ENCODE measurements at places on chromosomes 6 and 20.
A peak's percentile ranks its signal among the peaks of the same experiment; 100 is the strongest.

- no peak for DNase-seq
These were observed 45.4 kb downstream of the MYB start for GRCh38 chr6:135226537-135226936.

DNA sequence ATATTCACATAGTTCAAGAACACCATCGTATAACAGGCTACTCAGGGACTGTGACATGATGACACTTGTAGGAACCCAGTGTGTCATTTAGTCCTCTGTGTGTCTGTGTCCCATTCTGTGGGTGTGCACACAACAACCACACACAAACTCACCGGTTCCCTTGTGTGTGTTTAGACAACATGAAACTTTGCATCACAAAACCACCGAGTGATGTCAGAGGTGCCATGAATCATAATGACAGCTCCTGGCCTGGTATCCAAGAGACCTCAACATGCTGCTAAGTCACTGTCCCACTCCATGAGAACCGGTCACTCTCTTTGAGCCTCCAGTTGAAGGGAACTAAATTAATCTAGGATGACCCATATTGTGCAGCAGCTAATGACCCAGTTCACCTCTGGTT, 421.3 kb downstream of the PREX1 start:
- DNase-seq = no peak

- no peak for DNase-seq
These were observed 13.8 kb downstream of the TMX4 start for GRCh38 chr20:8005575-8006366.

DNA sequence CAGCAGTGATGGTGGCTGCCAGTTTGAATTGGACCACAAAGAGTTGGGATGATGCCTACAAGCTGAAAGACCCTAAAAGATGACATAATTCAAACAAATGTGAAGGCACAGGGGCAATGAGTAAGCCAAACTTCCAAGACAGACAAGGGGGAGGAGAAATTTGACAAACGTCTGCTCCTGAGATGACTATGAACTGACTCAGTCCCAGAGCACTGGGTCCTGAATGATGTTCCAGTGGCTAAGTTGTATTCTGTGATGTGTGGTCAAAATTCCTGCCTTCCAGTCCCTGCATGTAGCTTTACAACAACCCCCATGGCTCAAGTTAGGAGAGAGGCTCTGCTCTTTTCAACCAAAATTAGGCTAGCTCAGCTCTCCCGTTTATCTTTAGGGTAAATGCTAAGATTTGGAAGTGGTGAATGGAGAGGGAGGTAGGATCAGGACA, 86.1 kb upstream of the SIRPA start:
- peak; percentile 34 for DNase-seq

DNA sequence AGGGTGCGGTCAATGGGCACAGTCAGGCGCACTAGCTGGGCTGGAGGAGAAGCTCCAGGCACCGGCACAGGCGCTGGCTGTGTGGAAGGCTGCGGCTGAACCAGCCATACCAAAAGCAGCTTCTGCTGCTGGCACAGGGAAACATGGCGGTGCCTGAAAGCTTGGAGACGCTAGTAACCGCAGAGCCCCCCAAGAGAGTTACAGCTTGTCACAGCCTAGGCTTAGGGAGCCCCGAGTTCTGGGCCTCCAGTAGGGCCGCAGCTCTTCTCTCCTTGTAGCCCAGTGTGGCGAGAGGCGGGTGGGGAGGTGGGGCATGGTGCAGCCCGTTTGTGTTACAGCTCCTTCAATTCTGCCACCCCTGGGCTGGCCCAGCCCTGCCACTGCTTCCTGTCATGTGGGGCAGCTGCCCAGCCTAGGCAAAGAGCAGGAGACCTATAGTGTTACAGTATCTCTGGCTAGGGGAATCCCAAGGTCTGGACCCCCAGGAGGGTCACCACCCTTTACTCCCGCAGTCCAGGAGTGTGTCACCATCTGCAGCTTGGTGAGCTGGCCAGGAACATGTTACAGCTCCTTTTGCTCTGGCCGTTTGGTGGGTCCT, 58.6 kb upstream of the MANEA start:
- no peak for DNase-seq

- DNase-seq = no peak
These were observed 18.3 kb downstream of the SRC start for GRCh38 chr20:37364013-37364926.

DNA sequence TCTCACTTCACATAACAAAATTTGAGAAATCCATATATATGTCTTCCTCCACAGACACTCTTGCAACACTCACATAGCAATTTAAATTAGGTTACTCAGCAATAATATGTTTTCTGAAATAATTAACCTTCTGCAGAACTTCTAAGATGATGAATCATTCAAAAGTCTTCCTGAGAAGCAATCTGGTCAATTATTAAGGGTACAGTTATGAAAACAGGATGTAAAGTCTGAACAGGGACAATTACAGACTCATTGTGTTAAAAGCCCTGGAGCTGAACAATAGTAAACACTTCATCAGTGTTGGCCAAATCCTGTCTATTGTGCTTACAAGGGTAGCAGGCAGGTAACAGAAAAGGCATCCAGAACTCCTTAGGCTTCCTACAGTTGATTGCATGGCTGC, 75.4 kb downstream of the FILIP1 start:
- peak; percentile 24 for DNase-seq

DNA sequence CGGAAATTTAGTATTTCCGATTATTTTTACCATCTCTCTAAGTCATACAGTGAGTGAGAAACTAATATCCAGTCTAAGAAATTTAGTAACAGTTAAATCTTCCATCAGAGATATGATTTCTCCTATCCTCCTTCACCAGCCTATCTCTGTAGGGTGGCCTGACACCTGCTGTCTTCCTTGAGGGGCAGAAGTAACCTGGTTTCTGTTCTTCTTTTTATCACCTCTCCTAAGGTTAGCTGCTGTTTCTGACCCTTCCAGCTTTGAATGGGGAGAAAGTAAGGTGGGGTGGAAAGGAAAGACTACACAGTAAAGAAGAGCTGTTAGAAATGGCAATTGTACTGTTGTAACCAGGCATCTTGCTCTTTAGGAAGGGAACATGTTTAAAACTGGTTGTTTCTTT, 447.7 kb downstream of the PHF3 start:
- no peak for DNase-seq

DNA sequence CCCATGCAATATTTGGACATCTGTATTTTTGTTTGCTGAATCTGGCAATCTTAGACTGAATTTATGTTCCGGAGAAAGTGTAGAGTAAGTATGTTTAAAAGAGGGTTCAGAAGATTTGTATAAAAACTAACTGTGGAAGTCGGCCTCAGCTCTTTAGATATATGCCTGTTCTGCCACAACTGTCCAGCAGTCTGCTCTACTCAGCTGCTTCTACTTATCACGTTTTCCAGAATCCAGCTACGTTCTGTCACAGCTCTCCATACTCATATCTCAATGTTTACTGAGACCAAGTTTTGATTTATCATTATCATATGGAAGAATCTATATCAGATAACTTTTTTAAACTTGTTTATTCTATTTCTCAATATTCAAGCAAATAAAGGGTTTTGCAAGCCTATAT, 721.3 kb downstream of the EYS start:
- DNase-seq = peak; percentile 3

DNA sequence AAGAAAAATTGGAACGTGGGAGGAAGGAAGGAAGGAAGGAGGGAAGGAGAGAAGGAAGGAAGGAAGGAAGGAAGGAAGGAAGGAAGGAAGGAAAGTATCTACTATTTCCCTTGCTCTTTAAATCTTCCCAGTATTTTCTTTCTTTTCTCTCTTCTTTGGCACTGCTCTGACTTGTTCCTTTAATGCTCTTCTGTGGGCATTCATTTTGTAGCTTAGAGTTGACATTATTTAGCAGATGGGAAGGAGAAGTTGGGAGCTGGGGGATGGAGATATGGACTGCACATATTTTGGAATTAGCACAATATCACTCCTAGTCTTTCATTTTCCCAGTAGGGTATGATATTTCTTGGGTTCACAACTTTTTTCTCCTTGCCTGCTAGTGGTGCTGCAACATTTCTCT, 152.2 kb downstream of the TFAP2B start:
- no peak for DNase-seq

- no peak for DNase-seq
These were observed 480.0 kb downstream of the MEI4 start for GRCh38 chr6:78132671-78133410.

GRCh38 chr6:53103993-53104675, 38.9 kb downstream of the FBXO9 start:
- DNase-seq = peak; percentile 19

DNA sequence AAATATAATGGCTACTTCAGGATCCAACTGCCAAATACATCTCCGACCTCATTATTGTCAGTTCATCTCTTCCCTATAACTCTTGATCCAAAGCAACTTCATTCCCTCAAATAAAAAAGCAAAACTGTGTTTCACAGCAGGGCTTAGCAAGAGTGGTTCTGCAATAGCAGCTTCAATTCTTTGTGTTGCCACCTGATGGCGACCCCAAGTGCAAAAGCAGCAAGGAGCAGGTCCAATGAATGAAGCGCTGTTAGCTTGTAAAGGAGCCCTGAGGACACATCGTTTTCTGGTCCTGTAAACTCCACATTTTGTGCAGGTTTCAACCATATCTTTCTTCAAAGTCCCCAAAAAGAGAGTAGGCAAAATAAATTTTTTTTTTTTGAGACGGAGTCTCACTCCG, 19.6 kb downstream of the RTN4IP1 start:
- DNase-seq = no peak

DNA sequence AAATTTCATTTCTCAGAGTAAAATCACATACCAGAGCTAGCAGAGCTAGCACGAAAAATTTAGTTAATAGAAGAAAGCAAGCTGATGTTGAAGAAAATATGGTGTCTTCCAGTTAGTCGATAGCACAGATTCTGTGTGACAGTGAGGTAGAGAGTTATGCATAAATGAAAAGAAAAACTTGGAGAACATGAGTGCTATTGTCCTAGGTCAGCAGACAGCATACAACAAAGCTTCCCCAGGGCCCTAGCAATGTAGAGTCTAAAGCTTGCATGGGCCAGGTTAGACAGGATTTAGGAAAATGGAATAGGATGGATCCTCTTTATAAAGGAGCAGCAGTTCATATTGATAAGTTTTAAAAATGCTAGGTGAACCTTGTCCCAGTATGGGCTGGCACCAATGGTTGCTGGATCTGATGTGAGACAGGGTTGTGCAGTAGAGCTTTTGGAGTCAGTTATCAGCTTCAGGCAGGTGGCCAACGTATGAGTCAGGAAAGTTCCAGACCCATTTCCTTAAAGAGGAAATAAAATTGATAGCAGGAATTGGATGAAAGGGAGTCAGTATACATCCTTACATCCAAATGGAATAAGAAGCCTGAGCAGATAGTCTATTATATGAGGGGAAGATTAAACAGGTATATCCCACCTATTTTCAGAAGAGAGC, 277.2 kb downstream of the FRK start:
- no peak for DNase-seq

GRCh38 chr6:107083047-107083768, 32.1 kb downstream of the BEND3 start:
- DNase-seq = no peak

GRCh38 chr6:160462116-160462515, 113.9 kb downstream of the SLC22A3 start:
- no peak for DNase-seq

- no peak for DNase-seq
These were observed 663 bp downstream of the COQ3 start for GRCh38 chr6:99393366-99393697.

DNA sequence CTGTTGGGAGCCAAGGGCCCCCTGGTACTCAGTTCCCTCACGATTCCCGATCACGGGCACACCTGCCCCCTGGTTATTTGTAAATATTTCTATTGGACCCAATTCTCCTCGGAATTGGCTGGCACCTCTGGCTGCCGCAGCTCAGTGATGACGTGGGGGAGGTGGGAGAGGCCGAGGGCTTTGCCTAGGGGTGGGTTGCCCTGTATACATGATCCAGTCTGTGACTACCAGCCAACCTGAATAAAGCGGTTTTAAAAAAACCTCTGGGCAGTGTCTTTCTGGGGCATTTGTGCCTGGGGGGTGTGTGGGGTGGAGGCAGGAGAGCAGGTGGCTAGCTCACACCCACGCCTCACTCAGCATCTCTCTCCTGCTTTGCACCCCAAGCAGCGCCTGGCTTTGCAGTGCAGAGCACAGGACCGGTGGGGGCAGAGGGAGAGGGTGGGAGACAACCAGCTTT, 42.2 kb downstream of the VSTM2L start:
- DNase-seq = no peak

- DNase-seq = no peak
These were observed 6.5 kb upstream of the TMEM74B start for GRCh38 chr20:1191299-1191698.

GRCh38 chr6:108750801-108751200, 97.4 kb upstream of the ARMC2 start:
- DNase-seq = no peak

DNA sequence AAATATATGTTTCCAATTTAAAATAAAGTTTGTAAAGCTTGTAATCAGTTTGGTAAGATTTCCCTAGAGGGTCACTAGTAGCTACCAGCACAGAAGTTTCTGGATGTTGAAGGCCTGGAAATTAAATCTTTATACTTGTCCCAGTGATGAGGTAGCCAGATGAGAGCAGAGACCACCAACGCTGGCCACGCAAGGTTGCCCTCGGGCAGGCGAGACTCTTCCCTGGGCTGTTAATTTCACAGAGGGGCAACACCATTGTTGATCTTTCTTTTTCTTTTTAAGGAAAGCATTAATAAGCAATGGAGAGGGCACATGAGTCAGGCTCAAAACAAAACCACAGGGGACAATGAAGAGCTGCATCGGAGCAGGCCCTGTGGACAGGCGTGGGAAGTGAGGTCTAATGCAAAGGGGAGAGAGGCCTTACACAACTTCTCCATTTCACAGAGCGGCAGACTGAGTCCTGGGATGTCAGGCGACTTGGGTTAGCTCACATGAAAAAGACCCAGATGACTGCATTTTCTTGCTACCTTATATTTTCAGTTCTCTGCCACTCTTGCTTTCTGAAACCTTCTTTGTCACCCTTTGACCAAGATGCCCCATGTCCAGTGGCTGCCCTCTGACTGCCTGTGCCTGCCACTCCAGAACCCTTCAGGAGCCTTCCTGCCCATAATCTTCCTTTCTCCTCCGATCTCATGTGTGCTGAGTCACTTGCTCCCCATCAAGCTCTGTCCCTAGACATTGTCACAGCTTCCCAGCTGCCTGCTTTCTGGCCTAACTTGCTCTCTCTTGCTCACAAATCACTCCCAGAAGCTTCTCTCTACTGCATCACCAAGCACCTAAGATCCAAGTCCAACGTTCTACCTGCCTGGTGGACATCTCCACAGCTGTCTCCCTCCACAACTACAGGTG, 107.7 kb upstream of the CDYL start:
- peak; percentile 75 for DNase-seq

GRCh38 chr6:45445749-45446549, 68.2 kb upstream of the SUPT3H start:
- DNase-seq = peak; percentile 100

- peak; percentile 44 for DNase-seq
These were observed 630 bp downstream of the PPP1R3G start for GRCh38 chr6:5085648-5086293.

DNA sequence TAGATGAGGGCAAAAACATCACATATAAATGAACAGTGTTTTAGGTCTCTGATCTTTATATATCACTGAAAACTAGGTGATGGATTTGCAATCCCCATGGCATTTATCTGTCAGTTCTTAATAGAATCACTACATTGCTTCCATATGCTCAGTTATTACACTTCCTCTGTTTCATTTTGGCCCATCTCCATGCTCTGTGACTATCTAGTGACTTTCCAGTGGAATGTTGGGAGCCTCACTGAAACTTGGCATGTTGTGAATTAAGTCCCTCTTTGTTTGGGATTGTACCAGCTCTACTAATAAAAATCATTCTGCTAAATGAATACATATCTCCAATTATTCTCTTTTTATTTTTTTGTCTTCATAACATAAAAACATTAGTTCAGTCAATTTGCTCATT, 226.1 kb upstream of the CEP162 start:
- DNase-seq = no peak

Data from cardiac fibroblast (primary cell).